ENCODE measurements at places on chromosomes 12 and 14. TPM values are rescaled to one million over a fixed set of nuclear protein-coding genes. Genes with fewer than 3 reads are reported as not detected.

The CAPZA3 gene
- total RNA-seq, result not detected

The DENND5B gene
- 14.1 TPM for total RNA-seq

The CHGA gene
- total RNA-seq, result 0.38 TPM

The PLD4 gene
- total RNA-seq, result 3.2 TPM

The CCDC59 gene
- 29.2 TPM for total RNA-seq

DNA sequence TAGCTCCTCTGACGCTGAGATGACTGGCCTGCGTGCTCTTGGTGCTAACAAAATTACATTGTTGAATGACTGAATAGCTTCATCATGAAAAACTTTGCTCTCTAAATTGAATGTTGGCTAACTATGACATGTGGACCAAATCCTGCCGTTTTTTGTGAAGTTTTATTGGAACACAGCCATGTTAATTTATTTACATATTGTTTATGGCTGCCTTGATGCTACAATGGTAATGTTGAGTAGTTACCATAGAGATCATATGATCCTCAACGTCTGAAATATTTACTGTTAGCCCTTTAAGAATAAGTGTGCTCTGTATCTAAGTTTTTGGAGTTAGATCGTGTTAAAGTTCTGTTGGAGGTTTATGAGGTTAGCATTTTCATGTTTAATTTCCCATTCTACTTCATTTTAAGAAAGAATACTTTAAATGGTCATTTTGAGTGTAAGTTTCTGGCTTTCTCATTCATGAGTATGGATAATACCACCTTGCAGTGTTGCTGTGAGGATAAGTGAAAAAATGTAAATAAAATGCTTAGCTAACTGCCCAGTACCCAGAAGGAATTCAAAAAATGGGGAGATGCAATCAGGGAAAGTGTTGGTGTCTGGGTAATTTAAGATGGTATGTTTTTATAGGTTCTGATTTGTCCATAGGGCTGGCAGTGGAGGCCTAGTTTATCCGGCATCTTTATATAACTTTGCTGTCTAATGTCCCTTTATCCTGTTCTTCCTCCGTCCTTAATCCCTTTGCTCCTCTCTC is 35.3 kb downstream of the NUBPL start:
- peaks cover 2% of the 10 kb centered on the region for H3K36me3 ChIP-seq
- no peak overlapping the region for H3K27ac ChIP-seq
- H3K4me3 ChIP-seq, result no peak overlapping the region

- H3K4me3 ChIP-seq, result no peak overlapping the region
- peak; percentile 79 for DNase-seq
- H3K27ac ChIP-seq, result peak overlapping the region; percentile 82
These were observed 40.1 kb downstream of the SMIM41 start for GRCh38 chr12:52119398-52120254.

DNA sequence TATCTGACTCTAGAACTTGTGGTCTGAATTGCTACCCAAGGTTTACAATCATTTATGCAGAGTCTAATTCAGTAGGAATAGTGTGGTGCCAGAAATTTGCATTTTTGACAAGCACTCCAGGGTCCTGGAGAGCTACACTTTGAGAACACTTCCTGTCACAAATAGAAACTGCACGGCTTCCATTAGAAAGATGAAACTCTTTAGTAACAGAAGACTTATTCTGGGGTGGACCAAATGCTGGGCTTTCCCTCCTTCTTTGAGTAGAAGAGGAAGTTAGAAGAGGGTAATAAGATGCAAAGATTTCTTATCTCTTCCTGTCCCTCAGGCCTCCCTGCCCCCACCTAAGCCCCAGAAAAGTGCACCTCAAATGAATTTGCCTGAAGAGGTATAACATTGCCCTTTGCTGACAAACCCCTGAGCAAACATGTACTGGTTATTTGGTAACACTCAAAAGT is 28.4 kb downstream of the DGLUCY start:
- H3K27me3 ChIP-seq, result no peaks in the 10 kb centered on the region
- peaks cover 24% of the 10 kb centered on the region for H3K36me3 ChIP-seq
- DNase-seq, result no peak
- H3K27ac ChIP-seq, result no peak overlapping the region
- H3K4me1 ChIP-seq, result no peaks in the 10 kb centered on the region
- H3K4me3 ChIP-seq, result no peak overlapping the region

- no peaks in the 10 kb centered on the region for H3K27me3 ChIP-seq
- H3K27ac ChIP-seq, result no peak overlapping the region
- no peak overlapping the region for H3K4me3 ChIP-seq
- H3K36me3 ChIP-seq, result no peaks in the 10 kb centered on the region
- DNase-seq, result no peak
These were observed 36.9 kb upstream of the DCN start for GRCh38 chr12:91219511-91219910.

GRCh38 chr14:76786601-76787000 is 25.3 kb downstream of the VASH1 start:
- H3K4me3 ChIP-seq, result no peak overlapping the region
- no peak for DNase-seq
- no peaks in the 10 kb centered on the region for H3K27me3 ChIP-seq

- H3K27me3 ChIP-seq, result no peaks in the 10 kb centered on the region
- peaks cover 6% of the 10 kb centered on the region for H3K4me1 ChIP-seq
- no peak overlapping the region for H3K27ac ChIP-seq
- H3K36me3 ChIP-seq, result no peaks in the 10 kb centered on the region
- no peak overlapping the region for H3K4me3 ChIP-seq
These were observed 8.8 kb upstream of the CCDC85C start for GRCh38 chr14:99612738-99613330.

DNA sequence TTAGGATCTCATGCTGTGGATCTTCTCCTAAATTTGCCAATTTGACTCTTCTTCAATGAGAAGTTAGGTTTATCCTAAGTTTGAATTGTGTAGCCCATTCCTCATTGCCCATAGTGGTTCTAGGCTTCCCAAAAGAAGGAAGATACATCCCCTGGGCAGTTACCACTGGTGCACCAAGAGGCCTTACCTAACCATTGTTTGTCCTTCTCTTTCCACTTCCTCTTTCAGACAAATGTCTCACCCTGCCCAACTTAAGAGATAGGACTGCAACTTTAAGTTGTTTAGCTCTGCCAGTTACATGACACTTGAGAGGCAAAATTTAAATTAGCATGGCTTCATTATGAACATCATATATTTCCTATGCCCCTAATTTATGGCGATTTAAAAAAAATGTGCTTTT is 9.4 kb upstream of the KCNH3 start:
- H3K4me3 ChIP-seq, result no peak overlapping the region
- peaks cover 10% of the 10 kb centered on the region for H3K36me3 ChIP-seq
- no peaks in the 10 kb centered on the region for H3K27me3 ChIP-seq
- no peaks in the 10 kb centered on the region for H3K4me1 ChIP-seq

GRCh38 chr12:128259556-128260070 is 7.4 kb upstream of the TMEM132C start:
- H3K27me3 ChIP-seq, result peaks cover 4% of the 10 kb centered on the region
- no peak for DNase-seq
- H3K27ac ChIP-seq, result no peak overlapping the region

DNA sequence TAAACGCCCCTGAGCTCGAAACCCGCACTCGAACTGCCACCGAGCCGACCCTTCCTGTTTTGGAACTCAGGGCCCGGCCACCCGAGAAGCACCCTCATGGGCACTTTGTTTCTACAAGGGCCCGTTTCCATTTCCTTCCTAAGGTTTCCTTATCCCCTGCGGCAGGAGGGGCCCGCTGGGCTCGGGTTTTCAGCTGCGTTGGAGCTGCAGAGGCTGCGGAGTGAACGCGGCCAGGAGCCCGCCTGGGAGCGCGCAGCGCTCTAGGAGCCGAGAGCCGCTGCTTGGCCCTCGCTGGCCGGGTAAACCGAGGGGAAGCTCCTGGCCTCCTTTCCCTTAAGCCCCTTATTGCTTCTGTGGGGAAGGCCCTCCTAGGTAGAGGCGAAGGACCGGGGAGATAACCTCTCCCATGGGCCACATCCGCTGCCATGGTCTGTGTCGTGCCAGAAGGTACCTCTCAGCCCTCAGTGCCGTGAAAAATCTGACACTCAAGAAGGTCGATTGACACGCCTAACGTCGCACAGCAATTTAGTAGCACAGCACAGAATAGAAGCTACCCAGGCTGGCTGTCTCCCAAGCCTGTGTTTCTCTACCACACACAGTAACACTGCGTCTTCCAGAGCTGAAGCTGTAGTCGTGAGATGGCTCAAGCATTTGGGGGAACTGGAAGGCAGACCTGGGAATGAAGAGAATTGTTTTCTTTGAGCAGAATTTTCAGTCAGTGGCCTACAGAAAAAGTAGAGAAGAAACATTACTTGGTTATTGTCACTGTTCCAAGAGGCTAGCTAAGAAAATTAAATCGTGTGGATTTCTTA is 12.9 kb upstream of the CALM1 start:
- no peaks in the 10 kb centered on the region for H3K27me3 ChIP-seq
- peak overlapping the region; percentile 55 for H3K4me3 ChIP-seq
- peak; percentile 76 for DNase-seq

DNA sequence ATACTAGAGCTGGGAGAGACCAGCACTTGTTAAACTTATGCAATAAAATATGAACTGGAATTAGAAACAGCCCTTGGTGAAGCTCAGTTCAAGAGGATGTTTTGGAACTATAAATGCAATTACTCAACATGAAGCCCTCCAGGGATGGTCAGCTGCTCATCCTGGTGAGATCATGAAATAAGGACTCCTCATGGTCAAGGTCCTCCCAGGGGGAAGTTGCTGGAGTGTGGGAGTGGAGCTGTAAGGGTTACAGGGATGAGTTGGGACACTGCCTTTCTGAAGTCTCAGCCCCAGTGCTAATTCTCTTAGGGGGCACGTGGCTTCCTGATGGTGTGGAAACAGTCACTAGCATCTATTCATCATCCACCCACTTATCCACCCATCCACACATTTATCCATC is 301.7 kb upstream of the SFSWAP start:
- H3K36me3 ChIP-seq, result no peaks in the 10 kb centered on the region
- H3K4me1 ChIP-seq, result no peaks in the 10 kb centered on the region
- no peaks in the 10 kb centered on the region for H3K27me3 ChIP-seq
- no peak overlapping the region for H3K27ac ChIP-seq

DNA sequence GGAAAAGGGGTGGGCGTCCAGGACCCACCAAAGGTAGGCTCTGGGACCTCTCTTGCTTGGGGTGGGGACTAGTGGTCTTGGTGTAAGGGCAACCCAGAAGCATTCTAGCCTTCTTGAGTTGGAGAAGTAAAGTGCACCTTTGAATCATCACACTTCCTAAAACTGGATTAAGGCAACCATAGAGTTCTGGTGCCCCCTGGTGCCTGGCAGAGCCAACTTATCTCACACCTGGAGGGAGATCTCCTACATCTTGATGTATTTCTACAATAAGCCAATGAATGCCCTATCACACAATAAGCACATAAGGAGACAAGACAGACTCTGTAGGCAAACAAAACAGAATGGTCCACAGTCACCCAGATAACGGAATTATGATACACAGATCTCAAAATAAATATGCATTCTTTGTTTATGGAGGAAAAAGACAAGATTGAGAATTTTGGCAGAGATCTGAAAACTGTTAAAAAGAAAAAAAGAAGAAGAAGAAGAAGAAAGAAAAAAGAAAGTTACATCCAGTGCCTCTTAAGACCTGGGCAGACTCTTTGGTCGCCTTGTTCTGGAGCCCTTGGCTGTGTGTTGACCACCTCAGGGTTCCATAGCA is 95.9 kb upstream of the PPP2R5C start:
- no peaks in the 10 kb centered on the region for H3K36me3 ChIP-seq
- H3K4me3 ChIP-seq, result no peak overlapping the region
- no peak overlapping the region for H3K27ac ChIP-seq
- H3K4me1 ChIP-seq, result no peaks in the 10 kb centered on the region
- no peak for DNase-seq

- H3K4me3 ChIP-seq, result peak overlapping the region; percentile 99
- H3K27me3 ChIP-seq, result no peaks in the 10 kb centered on the region
- DNase-seq, result no peak
- peaks cover 14% of the 10 kb centered on the region for H3K4me1 ChIP-seq
- H3K36me3 ChIP-seq, result no peaks in the 10 kb centered on the region
- H3K27ac ChIP-seq, result no peak overlapping the region
These were observed 669 bp downstream of the FANCM start for GRCh38 chr14:45136399-45136798.

DNA sequence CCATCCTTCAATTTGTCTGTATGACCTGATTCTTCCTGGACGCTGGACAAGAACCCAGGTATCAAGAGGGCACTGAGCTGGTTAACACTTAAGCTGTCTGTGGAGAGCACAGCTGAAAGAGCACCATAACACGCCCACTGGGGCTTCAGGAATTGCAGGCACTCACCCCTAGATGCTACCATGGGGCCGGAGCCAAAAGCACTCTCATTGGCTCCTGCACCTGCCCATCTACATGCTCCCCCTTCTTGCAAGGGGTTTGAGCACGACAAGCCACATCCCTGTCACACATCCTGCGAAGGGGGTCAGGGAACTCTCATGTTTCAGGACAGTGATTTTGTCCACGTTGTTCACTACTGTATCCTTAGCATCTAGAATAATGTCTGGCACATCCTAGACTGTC is 35.1 kb upstream of the TBC1D15 start:
- no peak overlapping the region for H3K4me3 ChIP-seq
- no peaks in the 10 kb centered on the region for H3K36me3 ChIP-seq
- no peak overlapping the region for H3K27ac ChIP-seq
- H3K4me1 ChIP-seq, result no peaks in the 10 kb centered on the region
